ENCODE measurements at places on chromosomes 13 and 19. TPM values are rescaled to one million over a fixed set of nuclear protein-coding genes. Genes with fewer than 3 reads are reported as not detected.

The OR10H1 gene
- total RNA-seq = not detected

The CNOT3 gene
- total RNA-seq = 10.3 TPM

The CYP4F12 gene
- not detected for total RNA-seq

The YIF1B gene
- 131 TPM for total RNA-seq

The ZNF583 gene
- total RNA-seq = 1.8 TPM

The ZNF573 gene
- 5.7 TPM for total RNA-seq

The SIGLEC10 gene
- not detected for total RNA-seq

The RPS5 gene
- 3,048 TPM for total RNA-seq

The CARM1 gene
- 46.4 TPM for total RNA-seq

The ALOX5AP gene
- not detected for total RNA-seq

The TNFSF13B gene
- 2.3 TPM for total RNA-seq

The SMIM24 gene
- not detected for total RNA-seq

The NANOS3 gene
- total RNA-seq = not detected

The LRRC8E gene
- total RNA-seq = 7.2 TPM

The ERCC1 gene
- 177 TPM for total RNA-seq

The SIGLEC5 gene
- not detected for total RNA-seq

The N4BP2L1 gene
- 2.6 TPM for total RNA-seq

The SSC5D gene
- total RNA-seq = 2.3 TPM

The CPT1C gene
- 35.7 TPM for total RNA-seq

The CYP2A6 gene
- not detected for total RNA-seq

The ZNF90 gene
- total RNA-seq = 0.89 TPM

The CUL4A gene
- total RNA-seq = 108 TPM

The PIP5K1C gene
- total RNA-seq = 33.4 TPM

The CACNG8 gene
- under 0.01 TPM for total RNA-seq

The QPCTL gene
- 49.6 TPM for total RNA-seq

Measured in myometrial cell (primary cell).